ENCODE measurements at places on chromosomes 4 and X.

GRCh38 chrX:15292861-15293260 lies 22.6 kb downstream of the ASB11 start:
- DNase-seq: no peak

- peak; percentile 28 for DNase-seq
These were observed 146.2 kb upstream of the SCML1 start for GRCh38 chrX:17590892-17591740.

DNA sequence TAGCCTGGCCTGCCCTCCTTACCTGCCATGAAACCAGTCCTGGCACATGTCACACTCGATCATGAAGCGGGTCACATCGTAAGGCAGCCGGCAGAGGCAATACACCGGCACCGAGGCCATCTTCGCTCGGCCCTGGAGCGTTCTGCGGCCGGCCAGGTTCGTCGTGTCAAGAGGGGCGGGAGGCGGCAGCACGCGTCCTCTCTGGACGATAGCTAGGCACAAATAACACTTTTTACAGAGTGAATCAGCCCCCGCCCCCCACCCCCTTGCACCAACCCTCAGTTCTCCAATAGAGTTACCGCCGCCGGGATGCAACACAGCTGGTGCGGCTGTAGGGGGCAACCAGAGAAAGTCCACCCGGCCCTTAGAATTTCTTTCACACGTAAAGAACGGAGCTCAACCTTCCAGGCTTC lies 1.7 kb downstream of the PHF8 start:
- peak; percentile 46 for DNase-seq

- DNase-seq: no peak
These were observed 118.0 kb upstream of the EDNRA start for GRCh38 chr4:147362938-147363337.

- no peak for DNase-seq
These were observed 1.2 kb upstream of the CD40LG start for GRCh38 chrX:136646602-136647239.

Measured in NCI-H226 (cell line).